ENCODE measurements at places on chromosomes 3 and 15. TPM values are rescaled to one million over a fixed set of nuclear protein-coding genes. Genes with fewer than 3 reads are reported as not detected.
A peak's percentile ranks its signal among the peaks of the same experiment; 100 is the strongest.

GRCh38 chr3:82475306-82475705, 713.9 kb upstream of the GBE1 start:
- no peak overlapping the region for H3K27ac ChIP-seq
- no peak overlapping the region for H3K4me3 ChIP-seq
- H3K36me3 ChIP-seq: no peaks in the 10 kb centered on the region

- DNase-seq: no peak
- no peak overlapping the region for H3K4me3 ChIP-seq
- no peak overlapping the region for H3K27ac ChIP-seq
- H3K4me1 ChIP-seq: no peaks in the 10 kb centered on the region
- no peaks in the 10 kb centered on the region for H3K36me3 ChIP-seq
Observed at GRCh38 chr3:123376451-123377242, 72.2 kb downstream of the ADCY5 start.

GRCh38 chr3:134211797-134212196, 38.9 kb downstream of the RYK start:
- DNase-seq: peak; percentile 52
- H3K4me1 ChIP-seq: no peaks in the 10 kb centered on the region
- H3K27ac ChIP-seq: no peak overlapping the region
- peaks cover 1% of the 10 kb centered on the region for H3K36me3 ChIP-seq

DNA sequence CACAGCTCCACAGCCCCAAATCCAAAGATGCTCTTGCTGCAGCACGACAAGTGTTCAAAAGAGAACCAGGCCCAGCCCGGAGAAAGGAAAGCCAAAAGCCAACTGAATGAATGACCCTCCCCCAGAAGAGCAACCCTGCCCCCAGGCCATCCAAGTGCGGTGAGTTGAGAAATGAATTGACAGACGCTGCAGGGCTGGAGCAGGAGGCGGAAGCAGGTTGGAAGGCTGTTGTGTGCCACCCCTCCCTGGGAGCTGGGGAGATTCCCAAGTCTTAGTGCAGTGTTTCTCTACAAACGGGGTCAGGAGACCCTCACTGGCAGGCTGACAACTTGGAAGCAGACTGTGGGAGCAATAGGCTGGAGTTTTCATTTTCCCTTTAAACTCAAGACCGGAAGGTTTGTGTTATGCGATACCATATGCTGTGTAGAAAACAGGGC, 3.5 kb upstream of the SPTBN5 start:
- no peak overlapping the region for H3K27ac ChIP-seq
- no peak for DNase-seq
- H3K27me3 ChIP-seq: no peaks in the 10 kb centered on the region
- no peaks in the 10 kb centered on the region for H3K36me3 ChIP-seq
- no peaks in the 10 kb centered on the region for H3K4me1 ChIP-seq

DNA sequence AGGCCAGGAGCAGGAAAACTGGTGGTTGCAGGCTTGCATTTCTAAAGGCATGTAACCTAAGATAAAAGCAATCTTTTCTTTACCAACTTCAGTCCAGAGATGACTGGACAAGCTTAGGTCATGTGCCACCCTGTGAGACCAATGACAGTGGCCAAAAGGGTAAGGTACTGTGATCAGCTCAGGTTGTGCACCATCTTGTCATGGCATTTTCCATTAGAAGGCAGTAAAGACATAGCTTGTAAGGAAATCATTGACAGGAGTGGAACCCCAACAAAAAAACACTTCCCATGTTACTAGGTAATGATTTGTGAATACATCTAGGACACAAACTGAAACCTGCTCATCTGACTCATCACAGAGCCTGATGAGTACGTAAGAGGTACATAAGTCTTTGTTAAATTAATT, 35.2 kb downstream of the SSR3 start:
- no peak overlapping the region for H3K4me3 ChIP-seq
- no peak overlapping the region for H3K27ac ChIP-seq
- H3K4me1 ChIP-seq: no peaks in the 10 kb centered on the region
- no peaks in the 10 kb centered on the region for H3K36me3 ChIP-seq
- no peaks in the 10 kb centered on the region for H3K27me3 ChIP-seq

DNA sequence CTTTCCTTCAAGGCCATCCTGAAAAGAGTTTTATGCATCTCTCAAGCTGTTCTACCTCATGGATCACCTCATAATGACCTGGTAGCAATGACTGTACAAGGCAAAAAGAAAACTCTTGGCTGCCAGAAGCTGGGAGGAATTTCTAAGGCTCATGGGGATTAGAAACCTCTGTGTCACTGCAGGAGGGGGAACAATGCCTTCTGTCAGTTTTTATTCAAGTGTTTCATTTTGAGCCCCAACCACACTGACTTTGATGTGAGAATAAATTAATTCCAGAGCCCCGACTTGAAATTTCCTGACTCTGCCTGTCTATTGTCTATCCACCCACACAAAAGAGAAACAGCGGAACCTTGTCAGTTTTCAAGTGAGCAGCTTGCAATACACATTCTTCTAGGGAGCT, 58.7 kb upstream of the MRPL3 start:
- H3K27me3 ChIP-seq: no peaks in the 10 kb centered on the region
- no peaks in the 10 kb centered on the region for H3K36me3 ChIP-seq
- no peak overlapping the region for H3K4me3 ChIP-seq
- no peaks in the 10 kb centered on the region for H3K4me1 ChIP-seq

- no peaks in the 10 kb centered on the region for H3K4me1 ChIP-seq
- H3K27ac ChIP-seq: no peak overlapping the region
- peak overlapping the region; percentile 68 for H3K4me3 ChIP-seq
- no peak for DNase-seq
- H3K27me3 ChIP-seq: no peaks in the 10 kb centered on the region
Observed at GRCh38 chr3:180990505-180990904, 969 bp upstream of the DNAJC19 start.

GP9 gene
- not detected for total RNA-seq
